Stimulated activated CD8-positive, alpha-beta memory T cell treated with anti-CD3 and anti-CD28 coated beads, Interleukin-7, amount 100 ng/mL, for 48 hours (primary cell): ENCODE measurements at places on chromosomes 7 and 10.

DNA sequence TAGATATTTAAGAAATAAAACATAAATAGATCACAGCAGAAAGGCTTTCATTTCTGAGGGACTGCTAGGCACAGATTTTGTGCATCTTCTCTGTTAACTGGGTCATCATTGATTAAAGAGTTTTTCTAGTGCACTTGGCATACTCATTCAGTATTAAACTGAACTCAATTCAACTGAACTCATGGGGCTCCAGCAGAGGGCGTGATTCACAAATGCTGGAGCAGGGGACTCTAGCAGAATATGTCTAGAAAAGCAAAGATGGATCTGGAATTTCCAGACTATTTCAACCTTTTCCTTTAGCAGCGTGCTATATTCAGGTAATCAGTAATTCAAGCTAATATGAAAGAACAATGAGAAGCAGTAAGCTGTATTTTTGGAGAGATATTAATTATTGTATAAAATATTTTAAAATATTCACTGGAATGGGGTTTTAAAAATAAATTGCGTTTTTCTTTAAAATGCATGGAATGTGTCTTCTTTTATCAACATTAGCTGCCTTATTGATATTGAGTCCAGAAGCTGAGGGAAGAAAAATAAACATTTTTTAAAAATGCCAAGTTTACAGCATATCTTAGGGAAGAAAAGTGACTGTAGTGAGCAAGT, 296.8 kb upstream of the CACNA2D1 start:
- DNase-seq, result no peak

- DNase-seq, result no peak
Observed at GRCh38 chr10:125238682-125239081, 78.3 kb upstream of the CTBP2 start.

DNA sequence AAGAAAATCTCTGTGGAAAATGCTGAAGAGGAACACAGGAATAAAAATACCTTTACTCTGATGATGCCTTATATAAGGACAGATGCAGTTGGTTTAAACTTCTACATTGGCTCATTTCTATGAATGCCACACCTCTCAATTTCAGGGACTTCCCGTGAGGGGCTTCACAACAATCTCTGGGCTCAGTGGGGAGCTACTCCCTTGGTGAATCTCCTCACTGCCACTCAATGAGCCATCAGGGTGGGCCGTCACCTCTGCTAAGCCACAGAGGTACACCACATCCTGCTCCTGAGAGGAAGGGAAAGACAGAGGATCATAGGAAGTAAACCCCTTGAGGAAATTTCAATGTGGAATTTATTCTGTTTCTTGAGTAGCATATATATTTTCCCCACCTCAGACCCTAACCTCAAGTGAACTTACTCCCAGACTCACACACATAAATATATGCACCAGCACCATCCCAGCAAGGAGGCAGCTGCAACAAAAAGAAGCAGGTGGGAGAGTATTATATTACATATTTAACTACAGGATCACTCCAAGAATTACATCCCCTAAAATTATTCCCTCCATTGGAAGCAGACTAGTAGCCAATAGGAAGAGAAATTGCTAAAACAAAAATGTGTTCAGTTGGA, 63.3 kb upstream of the PRSS1 start:
- DNase-seq, result no peak

- DNase-seq, result no peak
Observed at GRCh38 chr7:69173846-69174245, 424.4 kb upstream of the AUTS2 start.

GRCh38 chr10:125359401-125359800, 199.0 kb upstream of the CTBP2 start:
- no peak for DNase-seq

DNA sequence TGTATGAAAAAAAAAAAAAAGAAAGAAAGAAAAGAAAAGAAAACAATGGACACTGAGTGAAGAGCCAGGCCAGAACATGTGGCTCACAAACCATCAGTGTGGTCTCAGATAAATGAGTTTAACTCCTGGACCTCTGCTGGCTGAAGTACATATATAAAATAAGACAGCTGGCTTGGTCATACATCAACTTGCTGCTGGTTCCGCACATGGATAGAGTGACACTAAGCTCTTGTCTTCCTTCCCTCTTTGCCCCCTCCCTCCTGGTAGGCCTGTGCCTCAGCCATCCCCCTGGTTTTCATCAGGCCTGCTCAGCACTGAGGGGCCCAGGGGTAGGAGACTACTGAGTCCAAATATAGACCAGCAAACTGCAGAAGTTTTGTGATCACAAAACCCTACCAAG, 58.1 kb upstream of the DGKI start:
- DNase-seq, result no peak

DNA sequence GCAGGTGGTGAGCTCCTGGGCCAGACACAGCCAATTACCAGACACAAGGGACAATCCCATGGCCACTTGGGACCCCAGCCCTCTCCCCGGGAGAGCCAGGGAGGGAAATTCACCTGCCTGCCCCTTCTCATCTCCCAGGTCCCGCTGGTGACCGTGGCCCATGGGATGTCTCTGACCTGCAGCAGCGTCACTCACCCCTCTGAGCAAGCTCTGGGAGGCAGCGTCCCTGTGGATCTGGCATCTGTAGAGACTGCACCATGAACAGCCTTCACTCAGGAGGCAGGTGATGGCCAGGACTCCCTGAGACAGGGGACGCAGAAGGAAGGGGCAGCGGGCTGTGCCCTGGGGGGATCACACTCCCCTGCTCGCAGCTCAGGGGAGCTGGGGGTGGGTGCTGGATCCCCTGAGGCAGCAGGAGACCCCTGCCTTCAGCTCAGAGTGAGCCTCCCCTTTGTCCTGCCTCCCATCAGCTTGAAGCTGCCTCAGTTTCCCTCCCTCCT, 90.8 kb downstream of the FOXL3 start:
- DNase-seq, result no peak

- no peak for DNase-seq
Observed at GRCh38 chr7:106566672-106567071, 94.3 kb downstream of the CCDC71L start.

DNA sequence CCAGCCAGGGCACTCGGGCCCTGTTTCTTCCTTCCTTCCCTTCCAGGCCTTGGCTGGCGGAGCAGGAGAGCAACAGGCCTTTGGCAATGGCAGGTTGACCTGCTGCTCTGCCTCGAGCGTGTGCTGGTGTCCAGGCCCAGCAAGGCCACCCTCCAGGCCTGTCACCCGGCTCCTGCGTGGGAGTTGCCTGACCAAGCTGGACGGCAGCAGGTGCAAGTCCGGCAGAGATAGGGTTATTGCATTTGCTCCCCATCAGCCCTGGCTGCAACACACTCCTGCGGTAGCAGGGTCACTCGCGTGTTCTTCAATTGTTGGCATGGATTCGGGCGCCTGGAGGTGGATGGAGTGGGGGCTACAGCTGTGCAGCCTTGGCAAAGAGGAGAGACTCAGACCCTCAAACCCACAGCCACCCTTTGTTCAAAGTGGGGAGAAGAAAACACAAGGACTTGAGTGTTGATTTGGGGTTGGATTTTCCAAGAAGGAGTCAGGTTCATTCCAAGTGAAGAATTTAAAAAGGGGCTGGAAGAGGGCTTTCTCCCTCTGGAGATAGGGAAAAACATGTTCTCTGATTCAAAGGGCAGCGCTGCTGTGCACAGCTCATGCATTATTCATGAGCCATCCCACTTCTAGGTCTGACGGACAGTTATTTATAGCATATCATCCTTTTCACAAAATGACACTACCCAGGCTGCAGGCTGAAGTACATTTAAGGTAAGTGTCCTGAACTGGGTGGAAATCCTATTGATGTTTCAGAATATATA, 64.2 kb upstream of the PITRM1 start:
- no peak for DNase-seq

DNA sequence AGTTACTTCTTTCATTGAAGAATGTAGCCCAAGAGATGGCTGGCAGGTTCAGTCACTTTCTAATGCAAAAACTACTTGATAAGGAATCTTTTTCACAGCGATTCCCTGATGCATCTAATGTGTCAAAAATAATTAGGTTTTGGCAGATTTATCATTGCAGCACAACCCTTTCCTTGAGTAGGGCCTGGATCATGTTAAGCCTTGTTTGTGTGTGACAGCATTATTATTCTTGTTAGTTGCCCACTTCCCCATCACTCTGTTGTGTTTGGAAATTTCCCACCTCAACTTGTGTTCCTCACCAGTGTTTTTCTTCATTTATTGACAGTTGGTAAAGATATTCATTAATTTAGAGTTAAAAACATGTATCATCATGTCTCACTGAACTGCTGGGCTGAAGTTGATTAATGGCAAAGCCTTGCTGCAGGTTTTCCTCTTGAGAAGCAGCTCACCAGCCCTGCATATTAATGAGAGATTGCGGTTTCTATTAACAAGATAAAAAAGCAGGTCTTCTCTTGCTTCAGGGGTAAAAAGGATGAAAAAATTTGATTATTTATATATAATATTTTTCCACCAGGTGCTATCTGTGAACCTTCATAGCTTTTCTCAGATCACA, 233.3 kb upstream of the MDFIC start:
- DNase-seq, result no peak

DNA sequence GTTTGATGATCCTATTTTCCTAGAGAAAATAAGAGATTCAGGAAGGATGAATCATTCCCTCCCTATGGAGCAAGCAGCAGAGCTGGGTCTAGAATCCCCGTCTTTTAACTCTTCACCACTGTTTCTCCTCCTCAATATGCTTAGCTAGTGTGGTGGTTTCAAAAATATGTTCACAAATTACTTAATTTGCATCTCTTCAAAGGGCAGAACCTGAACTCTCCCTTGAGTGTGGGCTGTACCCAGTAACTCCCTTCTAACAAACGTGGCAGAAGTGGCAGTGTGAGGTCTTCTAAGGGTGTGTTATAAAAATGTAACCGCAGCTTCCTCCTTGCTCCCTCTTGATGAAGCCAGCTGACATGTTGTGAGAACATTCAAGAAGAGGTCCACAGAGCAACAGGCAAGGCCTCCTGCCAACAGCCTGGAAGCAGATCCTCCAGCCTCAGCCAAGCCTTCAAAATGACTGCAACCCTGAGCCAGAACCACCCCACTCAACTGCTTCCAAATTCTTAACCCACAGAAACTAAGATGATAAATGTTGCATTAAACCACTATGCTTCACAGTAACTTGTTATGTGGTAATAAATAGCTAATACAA, 36.6 kb downstream of the SRPK2 start:
- DNase-seq, result peak; percentile 6

- DNase-seq, result no peak
Observed at GRCh38 chr7:27146491-27147198, 929 bp downstream of the HOXA6 start.

- DNase-seq, result no peak
Observed at GRCh38 chr10:75181073-75181472, 29.5 kb upstream of the VDAC2 start.

GRCh38 chr10:4669585-4669984, 156.4 kb upstream of the AKR1E2 start:
- DNase-seq, result no peak

DNA sequence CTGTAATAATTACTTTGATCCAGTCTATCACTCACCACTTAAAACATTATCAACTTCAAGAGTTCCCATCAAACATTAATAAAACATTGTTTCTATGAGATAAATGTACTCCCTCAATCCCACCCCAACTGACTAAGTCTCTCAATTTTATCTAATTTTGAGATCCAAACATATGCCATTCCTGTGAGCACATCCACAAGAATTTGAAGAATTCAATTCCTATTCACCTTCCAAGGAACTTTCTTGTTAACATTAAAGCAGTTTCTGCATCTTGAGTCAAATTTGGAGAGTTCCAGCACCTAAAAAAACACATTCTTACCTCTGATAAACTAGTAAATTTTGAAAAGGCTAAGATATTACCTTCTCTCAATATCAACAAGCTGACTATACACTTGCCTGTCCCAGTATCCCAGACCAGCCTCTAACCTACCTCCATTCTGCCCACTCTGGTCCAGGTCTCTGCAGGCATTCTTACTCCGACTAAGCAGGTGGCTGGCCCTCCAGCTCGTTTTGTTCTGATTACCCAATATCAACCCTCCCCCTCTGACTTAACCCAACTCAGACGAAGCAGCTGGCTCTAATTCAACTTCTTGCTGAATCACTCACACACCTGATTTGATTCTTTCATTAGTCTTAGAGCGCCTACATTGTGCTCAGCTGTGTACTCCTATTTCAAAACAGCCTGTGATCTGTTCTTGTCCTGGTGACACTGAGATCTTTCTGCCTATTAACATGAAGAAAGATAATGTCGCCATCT, 275.2 kb downstream of the IPMK start:
- DNase-seq, result no peak

DNA sequence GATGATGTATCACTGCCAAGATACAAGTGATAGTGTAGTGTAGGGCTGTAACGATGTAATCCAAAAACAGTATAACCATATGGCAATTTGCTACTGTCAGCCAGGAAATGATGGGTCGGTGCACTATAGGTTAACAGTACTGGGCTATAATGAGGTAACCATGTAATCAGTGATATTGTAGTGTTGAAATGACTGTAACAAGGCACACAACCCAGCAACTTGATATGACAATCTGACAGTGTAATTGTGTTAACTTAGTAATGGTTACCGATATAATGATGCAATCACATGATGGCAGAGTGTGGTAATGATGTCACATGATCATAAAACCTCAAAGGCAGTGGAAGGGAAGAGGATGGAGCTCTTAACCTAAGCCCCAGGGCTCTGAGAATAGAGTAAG, 73.8 kb upstream of the SLF2 start:
- DNase-seq, result no peak

DNA sequence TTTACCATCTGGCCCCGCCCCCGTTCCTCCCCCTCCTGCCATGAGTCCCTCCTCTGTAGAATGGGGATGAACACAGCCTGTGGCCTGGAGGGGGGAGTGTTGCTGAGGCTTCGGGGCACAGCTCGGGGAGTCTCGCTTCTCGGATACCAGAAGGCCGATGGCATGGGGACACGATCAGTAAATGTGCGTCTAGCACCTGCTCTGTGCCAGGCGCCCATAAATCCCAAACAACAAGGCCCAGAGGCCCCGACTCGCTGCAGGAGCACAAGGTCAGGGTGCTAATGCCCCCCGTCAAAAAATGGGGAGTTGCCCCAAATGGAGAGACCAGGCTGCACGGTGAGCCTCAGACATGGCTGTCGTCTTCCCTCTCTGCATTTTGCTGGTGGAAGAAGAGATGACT, 40.7 kb downstream of the JAKMIP3 start:
- DNase-seq, result no peak

DNA sequence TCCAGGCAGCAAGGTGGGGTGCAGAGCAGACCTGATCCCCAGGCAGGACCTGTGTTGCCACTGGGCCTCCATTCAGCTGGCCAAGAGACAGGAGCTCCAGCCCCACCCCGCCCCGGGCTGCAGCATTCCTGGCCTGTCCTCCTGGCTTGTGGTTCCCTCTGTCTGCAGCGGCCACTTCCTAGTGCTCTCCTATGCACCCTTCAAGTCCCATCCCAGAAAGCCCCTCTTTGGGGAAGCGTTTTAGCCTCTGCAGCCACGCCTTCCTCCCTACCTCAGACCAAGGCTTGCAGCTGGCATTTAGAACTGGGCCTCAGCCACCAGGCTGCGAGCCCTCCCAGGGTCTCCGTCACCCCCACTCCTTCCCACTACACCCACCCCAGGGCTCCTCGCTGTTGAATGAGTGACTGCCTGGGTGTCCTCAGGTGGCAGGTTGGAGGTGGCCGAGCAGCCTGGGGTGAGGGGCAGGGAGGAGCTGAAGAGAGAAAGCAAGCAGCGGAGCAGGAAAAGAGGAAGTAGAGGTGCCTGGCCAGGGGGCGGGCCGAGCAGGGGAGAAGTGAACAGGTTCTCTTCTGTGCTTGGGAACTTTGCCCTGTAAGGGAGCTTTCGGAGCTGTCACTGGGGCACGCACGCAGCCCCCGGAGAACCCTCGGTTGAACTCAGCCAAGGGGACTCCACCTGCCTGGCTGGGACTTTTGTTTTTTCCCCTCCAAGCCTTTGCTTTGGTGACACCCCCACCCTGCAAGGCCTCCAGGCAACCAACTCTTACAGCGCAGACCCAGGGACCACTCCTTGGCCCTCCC, 109.1 kb upstream of the TNRC18 start:
- DNase-seq, result no peak

- DNase-seq, result no peak
Observed at GRCh38 chr10:77932016-77932715, 5.6 kb upstream of the DLG5 start.
